ENCODE measurements at places on chromosomes 16 and 17. TPM values are rescaled to one million over a fixed set of nuclear protein-coding genes. Genes with fewer than 3 reads are reported as not detected.
A peak's percentile ranks its signal among the peaks of the same experiment; 100 is the strongest.

The C16orf90 gene
- total RNA-seq: not detected

DNA sequence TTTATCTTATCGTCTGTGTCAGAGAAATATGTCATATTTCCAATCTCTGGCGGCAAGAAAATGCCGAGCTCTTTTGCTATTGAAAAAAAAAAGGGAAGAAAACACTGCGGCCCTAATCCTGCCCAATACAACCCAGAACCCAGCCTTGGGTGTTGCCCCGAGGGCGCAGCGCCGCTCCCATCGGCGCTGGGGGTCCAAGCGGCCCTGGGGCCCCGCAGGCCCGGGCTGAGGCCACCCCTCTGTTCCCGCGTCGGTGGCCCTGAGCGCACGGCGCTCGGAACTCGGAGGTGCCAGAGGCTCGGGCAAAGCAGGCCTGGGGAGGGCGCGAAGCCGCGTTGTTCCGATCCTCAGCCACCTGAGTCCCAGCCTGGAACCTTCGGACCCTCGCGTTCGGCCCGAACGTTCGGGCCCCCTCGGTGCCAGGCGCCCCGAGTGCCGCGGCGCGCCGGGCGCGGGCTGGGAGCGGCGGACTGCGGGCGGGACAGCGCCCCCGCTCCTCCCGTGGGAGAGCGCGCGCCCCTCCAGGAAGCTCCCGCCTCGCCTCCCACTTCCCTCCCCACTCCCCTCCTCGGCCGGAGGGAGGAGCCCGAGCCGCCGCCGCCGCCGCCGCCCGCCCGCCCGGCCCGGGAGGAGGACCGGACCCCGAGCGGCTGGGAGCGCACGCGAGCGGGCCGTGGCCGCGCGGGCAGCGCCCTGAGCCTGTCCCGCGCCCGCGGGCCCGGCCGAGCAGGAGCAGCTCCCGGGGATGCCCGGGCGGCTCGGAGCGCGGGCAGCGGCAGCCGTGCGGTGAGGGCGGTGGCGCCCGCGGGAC lies at the start of gene CPNE2:
TSS of gene CPNE2 (plus strand) at position 609 of the 811 bp plus-strand sequence. CDS start 18,160 bp downstream, outside the sequence.
- peak; percentile 32 for DNase-seq

- DNase-seq: peak; percentile 63
Observed at GRCh38 chr17:66426397-66427033, 124.1 kb downstream of the PRKCA start.

The KRTAP9-2 gene
- total RNA-seq: not detected
